ENCODE measurements at places on chromosomes 2 and 18. TPM values are rescaled to one million over a fixed set of nuclear protein-coding genes. Genes with fewer than 3 reads are reported as not detected.
A peak's percentile ranks its signal among the peaks of the same experiment; 100 is the strongest.

CD8B gene
- 1.5 TPM for total RNA-seq

NT5DC4 gene
- total RNA-seq: not detected

HRH4 gene
- total RNA-seq: 1.9 TPM

GRCh38 chr2:9097892-9098291, 94.4 kb upstream of the MBOAT2 start:
- peaks cover 10% of the 10 kb centered on the region for H3K4me1 ChIP-seq
- no peak overlapping the region for H3K27ac ChIP-seq
- no peak for DNase-seq

NEB gene
- total RNA-seq: 0.05 TPM

GNLY gene
- 141 TPM for total RNA-seq

- H3K4me1 ChIP-seq: peaks cover 2% of the 10 kb centered on the region
- no peak for DNase-seq
- H3K4me3 ChIP-seq: no peak overlapping the region
- H3K27me3 ChIP-seq: peaks cover 33% of the 10 kb centered on the region
- no peaks in the 10 kb centered on the region for H3K36me3 ChIP-seq
Observed at GRCh38 chr2:158975271-158975921, 7.0 kb downstream of the TANC1 start.

DNA sequence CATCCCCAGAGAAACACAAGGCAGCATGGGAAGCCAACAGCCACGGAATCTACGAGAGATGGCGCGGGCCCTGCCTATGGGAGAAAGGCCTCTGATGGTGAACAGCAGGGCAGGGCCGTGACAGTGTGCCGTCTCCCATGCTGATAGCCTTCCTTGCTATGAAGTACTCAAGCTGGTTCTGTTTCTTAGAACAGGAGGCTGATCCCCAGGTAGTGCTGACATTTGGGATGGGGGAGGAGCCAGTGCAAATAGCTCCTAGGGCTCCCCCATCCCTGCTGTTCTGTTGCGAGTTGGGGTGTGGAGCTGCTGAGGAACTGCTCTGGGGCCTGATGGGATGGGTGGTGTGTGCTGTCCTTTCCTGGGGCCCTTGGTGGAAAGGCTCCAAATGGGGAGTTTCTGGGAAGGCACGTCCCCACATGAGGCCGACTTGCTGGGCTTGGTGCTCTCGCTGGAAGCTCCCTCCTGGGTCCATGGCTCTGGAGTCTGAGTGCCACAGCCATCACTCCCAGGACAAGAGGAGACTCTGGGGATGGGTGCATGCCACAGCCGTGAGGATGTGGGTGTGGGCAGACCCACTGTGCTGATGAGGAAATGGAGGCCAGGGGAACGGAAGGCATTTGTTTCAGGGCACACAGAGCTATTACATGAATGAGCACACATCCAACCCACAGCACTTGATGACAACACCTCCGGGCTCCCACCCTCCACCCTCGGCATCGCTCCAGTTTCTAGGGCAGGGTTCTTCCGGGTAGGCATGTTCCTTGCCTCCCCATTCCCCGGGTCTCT, 246.8 kb downstream of the HDAC4 start:
- no peak overlapping the region for H3K27ac ChIP-seq
- DNase-seq: no peak
- no peak overlapping the region for H3K4me3 ChIP-seq
- H3K27me3 ChIP-seq: no peaks in the 10 kb centered on the region

- no peaks in the 10 kb centered on the region for H3K4me1 ChIP-seq
- H3K36me3 ChIP-seq: no peaks in the 10 kb centered on the region
- peaks cover 13% of the 10 kb centered on the region for H3K27me3 ChIP-seq
- DNase-seq: no peak
Observed at GRCh38 chr2:8986327-8986976, 17.0 kb downstream of the MBOAT2 start.

STAT4 gene
- 57.4 TPM for total RNA-seq

- H3K4me1 ChIP-seq: peaks cover 79% of the 10 kb centered on the region
- peaks cover 19% of the 10 kb centered on the region for H3K36me3 ChIP-seq
- no peak for DNase-seq
- H3K4me3 ChIP-seq: peak overlapping the region; percentile 74
Observed at GRCh38 chr18:62328586-62329525, 3.7 kb downstream of the TNFRSF11A start.

BMP10 gene
- not detected for total RNA-seq

- no peak overlapping the region for H3K4me3 ChIP-seq
- peaks cover 9% of the 10 kb centered on the region for H3K27me3 ChIP-seq
- H3K36me3 ChIP-seq: no peaks in the 10 kb centered on the region
- no peak overlapping the region for H3K27ac ChIP-seq
- no peak for DNase-seq
- peaks cover 1% of the 10 kb centered on the region for H3K4me1 ChIP-seq
Observed at GRCh38 chr2:37897511-37897910, 27.6 kb upstream of the RMDN2 start.

DNA sequence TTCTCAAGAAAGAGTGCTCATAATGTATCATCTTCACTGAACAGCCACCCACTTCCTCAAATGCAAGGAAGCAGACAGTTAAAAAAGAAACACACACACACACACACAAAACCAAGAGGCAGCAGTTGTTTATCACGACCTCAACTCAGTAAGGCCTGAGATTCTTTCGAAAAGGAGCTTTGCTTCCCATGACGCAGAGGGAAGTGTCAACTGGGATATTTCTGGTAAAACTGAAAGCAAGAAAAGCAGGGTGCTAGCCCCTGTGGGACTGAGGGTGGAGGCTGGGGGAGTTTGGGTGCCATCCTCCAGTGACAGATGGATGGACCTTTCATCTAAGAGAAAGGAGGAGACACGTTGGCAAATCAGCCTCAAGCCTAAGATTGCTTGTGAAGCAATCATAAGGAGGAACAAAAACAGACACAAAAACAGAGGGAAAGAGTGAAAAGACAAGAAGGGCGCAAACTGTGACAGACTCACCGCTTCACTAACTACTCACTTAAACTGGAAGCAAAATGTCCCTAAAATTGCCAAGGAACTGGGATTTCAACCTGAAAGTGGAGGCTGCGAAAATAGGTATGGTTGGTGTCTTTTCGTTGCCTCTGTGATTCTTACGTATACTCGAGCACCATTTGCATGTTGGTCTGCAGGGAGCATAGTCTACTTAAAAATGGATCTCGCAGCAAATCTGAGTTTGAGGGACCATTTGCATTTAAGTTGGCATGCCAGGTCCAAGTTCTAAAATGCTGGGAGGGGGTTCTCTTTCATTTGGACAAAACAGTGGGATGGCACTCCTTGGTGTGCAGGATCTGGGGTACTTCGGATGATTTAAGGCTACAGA, at the start of gene ARHGAP25:
Gene ARHGAP25, plus strand, starts transcription at position 124 of the 838 bp plus-strand sequence. Its CDS starts 389 bp downstream, at position 513.
- H3K27me3 ChIP-seq: no peaks in the 10 kb centered on the region
- DNase-seq: peak; percentile 61
- H3K4me1 ChIP-seq: peaks cover 42% of the 10 kb centered on the region
- H3K27ac ChIP-seq: no peak within 1 kb of the TSS

POU3F3 gene
- total RNA-seq: not detected

FHOD3 gene
- not detected for total RNA-seq

- H3K27me3 ChIP-seq: peaks cover under 1% of the 10 kb centered on the region
- peaks cover 50% of the 10 kb centered on the region for H3K4me1 ChIP-seq
- H3K27ac ChIP-seq: no peak overlapping the region
- DNase-seq: no peak
- H3K36me3 ChIP-seq: peaks cover 45% of the 10 kb centered on the region
Observed at GRCh38 chr2:69943843-69944525, 17.4 kb downstream of the ASPRV1 start.

DNAH6 gene
- 0.12 TPM for total RNA-seq

OTOF gene
- 6.9 TPM for total RNA-seq

GRCh38 chr2:148914463-148914862, 39.4 kb downstream of the KIF5C start:
- H3K4me1 ChIP-seq: peaks cover 10% of the 10 kb centered on the region
- H3K27me3 ChIP-seq: peaks cover 2% of the 10 kb centered on the region
- H3K36me3 ChIP-seq: peaks cover 12% of the 10 kb centered on the region

PER2 gene
- 19.0 TPM for total RNA-seq

- H3K27ac ChIP-seq: no peak overlapping the region
- H3K4me1 ChIP-seq: no peaks in the 10 kb centered on the region
- H3K4me3 ChIP-seq: no peak overlapping the region
- no peak for DNase-seq
- no peaks in the 10 kb centered on the region for H3K27me3 ChIP-seq
Observed at GRCh38 chr2:236113948-236114347, 54.2 kb downstream of the GBX2 start.

GRCh38 chr2:241701399-241702154, at the start of gene ING5:
TSS of gene ING5 (plus strand) at chr2:241702039. CDS start at chr2:241702066, 27 bp downstream.
- peaks cover 20% of the 10 kb centered on the region for H3K36me3 ChIP-seq
- H3K27me3 ChIP-seq: no peaks in the 10 kb centered on the region
- DNase-seq: peak; percentile 94
- H3K4me1 ChIP-seq: peaks cover 20% of the 10 kb centered on the region
- peak within 1 kb of the TSS; percentile 95 for H3K27ac ChIP-seq

- no peaks in the 10 kb centered on the region for H3K27me3 ChIP-seq
- no peaks in the 10 kb centered on the region for H3K36me3 ChIP-seq
- no peak overlapping the region for H3K4me3 ChIP-seq
- H3K4me1 ChIP-seq: no peaks in the 10 kb centered on the region
Observed at GRCh38 chr2:2831633-2832032, 500.6 kb upstream of the MYT1L start.
